Foreskin keratinocyte (primary cell): ENCODE measurements at places on chromosomes 3 and 15. TPM values are rescaled to one million over a fixed set of nuclear protein-coding genes. Genes with fewer than 3 reads are reported as not detected.

Gene NOX5
- polyA plus RNA-seq: 0.03 and 0.04 TPM in 2 replicates

Gene GPR27
- polyA plus RNA-seq: 0.16 and 0.25 TPM in 2 replicates

Gene RASL12
- not detected in 2 replicates for polyA plus RNA-seq

Gene SPINT1
- 112 and 117 TPM in 2 replicates for polyA plus RNA-seq

Gene PLXNA1
- polyA plus RNA-seq: 23.7 and 24.2 TPM in 2 replicates

Gene ETV5
- 23.4 and 24.5 TPM in 2 replicates for polyA plus RNA-seq

Gene SLC51A
- not detected in 2 replicates for polyA plus RNA-seq

Gene SCAP
- 33.0 and 36.2 TPM in 2 replicates for polyA plus RNA-seq
